Stimulated activated CD8-positive, alpha-beta memory T cell treated with anti-CD3 and anti-CD28 coated beads, Interleukin-12 subunit alpha, Interleukin-12 subunit beta, amount 100 ng/mL, for 4 hours (primary cell): ENCODE measurements at places on chromosomes 3 and 15.

GRCh38 chr3:11118181-11118682 lies 36.1 kb upstream of the HRH1 start:
- DNase-seq: no peak

DNA sequence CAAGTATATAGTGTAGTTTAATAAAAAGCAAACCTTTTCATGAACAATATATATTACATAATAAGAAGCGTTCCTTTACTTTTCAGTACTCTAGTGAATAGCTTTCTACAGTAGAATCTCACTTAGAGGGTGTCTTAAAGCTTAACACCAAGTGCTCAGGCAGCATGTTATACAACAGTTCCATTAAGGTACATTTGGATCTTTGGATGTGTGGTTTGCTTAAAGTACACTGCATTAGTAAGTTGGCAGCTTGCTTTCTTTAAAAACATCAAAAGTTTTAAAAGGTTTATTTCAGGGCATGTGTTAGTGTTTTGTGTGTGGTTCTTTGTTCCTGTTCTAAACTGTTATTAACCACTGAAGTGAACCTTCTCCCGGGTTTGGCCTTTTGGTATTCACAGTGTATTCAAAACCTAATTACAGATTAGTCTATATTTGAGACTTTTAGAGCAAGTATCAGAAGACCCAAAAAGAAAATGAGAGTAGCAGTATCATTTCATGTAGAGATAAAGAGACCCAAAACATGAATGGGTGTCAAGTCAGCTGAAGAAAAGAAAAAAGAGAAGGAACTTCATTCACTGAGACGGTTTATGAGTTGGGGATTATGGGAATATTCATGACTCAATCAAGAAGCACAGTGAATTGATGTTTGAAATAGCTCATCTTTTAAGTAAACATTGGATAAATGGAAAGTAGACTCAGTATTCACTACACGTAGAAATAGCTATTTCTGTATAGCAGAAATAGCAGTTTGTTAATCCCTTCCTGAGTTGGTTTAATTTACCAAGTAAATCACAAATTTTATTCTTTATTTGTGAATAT lies 93.9 kb downstream of the OPA1 start:
- DNase-seq: no peak

DNA sequence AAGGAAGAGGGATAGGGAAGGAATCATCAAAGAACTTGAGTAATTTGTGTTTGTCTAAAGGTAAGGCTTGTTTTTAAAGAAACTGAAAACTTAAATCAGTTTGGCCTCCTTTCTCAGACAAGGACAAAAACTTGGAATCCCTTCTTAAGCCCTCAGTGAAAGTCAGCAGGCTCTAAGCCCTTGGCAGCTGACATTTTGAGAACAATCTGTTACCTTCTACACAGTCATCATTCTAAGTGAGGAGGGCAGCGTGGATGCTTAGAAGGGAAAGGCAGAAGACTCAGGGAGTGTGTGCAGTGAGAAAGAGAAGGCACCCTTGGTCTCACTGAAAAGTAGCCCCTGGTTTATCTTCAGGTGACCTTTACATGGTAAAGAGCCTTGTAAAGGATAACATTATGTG lies 10.8 kb downstream of the HSPBAP1 start:
- DNase-seq: no peak

DNA sequence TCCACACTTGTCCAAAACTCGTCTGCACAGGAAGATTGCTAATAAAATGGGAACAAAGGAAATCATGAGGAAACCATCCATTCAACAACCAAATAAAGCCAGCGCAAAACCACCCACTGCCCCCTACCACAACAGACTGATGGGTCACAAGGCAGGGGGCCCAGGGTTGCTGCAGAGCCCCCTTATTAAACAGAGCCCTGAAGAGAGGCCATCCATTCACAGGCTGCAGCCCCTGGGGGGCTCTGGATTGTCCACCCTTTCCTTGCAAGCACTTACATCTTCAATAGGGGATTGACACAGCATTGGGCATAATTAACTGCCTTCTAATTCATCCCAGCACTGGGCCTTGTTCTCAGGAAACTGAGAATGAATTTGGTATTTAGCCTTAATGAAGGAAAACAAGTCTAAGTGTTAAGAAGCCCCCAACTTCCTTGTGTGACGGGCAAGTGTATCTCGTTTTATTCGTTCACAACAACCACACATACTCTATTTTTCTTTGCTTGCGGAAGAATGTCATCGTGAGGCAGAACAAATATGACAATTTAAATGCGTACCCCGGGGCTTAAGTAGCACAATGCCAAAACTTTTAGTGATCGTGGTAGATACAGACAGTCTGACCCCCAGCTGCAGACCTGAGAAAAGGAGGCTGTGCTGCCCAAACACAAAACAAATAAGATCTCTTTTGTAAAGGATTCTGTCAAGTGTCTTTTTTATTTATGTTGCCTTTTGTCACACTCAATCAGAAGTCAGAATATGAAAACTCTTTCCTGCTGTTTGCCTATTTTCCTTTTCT lies 144.0 kb downstream of the SEMA6D start:
- no peak for DNase-seq

DNA sequence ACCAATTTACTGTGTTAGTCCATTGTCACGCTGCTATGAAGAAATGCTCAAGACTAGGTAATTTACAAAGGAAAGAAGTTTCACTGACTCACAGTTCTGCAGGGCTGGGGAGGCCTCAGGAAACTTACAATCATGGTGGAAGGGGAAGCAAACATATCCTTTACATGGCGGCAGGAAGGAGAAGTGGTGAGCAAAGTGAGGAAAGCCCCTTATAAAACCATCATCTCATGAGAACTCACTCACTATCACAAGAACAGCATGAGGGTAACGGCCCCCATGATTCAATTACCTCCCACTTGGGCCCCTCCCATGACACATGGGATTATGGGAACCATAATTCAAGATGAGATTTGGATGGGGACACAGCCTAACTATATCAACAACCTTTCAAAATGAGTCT lies 20.2 kb downstream of the USF3 start:
- no peak for DNase-seq

- no peak for DNase-seq
Measured at GRCh38 chr3:37505415-37505814, 331.0 kb upstream of the LRRFIP2 start.

GRCh38 chr3:149820183-149820582 lies 7.2 kb downstream of the RNF13 start:
- no peak for DNase-seq

DNA sequence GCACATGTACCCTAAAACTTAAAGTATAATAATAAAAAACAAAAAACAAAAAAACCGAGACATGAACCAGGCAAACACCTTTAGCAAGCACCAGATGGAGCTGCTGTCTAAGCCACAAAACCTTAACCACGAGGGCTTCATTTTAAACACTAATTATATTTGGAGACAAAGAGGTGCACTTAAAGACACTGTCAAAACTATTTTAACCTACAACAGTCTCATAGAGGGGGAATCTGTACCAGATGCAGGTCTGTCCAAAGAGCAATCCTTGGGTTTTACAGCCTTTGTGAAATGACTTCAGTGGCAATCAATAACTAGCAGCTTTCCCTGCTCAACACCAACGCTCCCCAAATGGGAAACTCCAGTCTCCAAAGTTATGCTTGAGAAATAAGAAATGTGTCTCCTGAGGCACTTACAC lies 115.7 kb upstream of the TSPAN3 start:
- DNase-seq: no peak

DNA sequence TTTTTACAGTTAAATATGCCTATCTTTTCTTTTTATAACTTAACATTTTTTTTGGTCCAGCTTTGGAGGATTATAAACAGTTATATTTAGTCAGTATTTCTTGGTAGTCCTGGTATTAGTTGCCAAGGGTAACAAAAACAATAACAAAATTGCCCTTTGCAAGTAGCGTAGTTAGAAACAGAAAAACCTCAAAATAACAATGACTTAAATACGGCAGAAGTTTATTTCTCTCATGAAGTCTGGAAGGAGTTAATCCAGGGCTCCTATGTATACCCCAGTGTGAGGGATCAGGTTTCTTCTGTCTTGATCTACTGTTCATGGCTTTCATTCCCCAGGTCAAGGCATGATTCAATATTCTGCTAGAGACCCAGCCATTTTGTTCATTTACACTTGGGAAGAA lies 14.1 kb upstream of the MYH15 start:
- DNase-seq: no peak

GRCh38 chr3:103126115-103126514 lies 691.3 kb downstream of the ZPLD1 start:
- DNase-seq: no peak

DNA sequence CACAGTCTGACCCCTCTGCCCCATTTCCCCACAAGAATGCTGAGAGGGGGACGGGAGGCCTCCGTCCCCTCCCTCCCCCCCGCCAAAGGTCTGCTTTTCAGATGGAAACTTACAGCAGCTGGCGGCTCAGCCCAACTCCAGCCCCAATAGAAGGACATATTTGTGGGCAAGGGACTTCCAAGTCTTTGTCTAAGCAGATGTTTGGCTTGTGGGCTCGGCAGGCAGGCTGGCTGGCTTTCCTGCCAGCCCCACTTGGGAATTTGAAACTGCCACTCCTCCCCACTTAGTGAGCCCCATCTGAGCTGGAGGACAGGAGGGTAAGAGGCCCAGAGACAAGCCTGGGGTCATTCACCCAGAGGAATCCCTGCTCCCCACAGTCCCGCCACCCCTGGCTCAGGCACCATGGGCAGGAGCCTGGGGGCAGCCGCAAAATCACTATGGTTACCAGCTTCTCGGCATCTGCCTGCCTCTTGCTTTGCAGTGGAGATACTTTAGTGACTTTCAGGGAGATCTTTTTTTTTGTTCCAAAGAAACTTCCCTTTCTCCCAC lies 53.6 kb downstream of the LMCD1 start:
- no peak for DNase-seq

DNA sequence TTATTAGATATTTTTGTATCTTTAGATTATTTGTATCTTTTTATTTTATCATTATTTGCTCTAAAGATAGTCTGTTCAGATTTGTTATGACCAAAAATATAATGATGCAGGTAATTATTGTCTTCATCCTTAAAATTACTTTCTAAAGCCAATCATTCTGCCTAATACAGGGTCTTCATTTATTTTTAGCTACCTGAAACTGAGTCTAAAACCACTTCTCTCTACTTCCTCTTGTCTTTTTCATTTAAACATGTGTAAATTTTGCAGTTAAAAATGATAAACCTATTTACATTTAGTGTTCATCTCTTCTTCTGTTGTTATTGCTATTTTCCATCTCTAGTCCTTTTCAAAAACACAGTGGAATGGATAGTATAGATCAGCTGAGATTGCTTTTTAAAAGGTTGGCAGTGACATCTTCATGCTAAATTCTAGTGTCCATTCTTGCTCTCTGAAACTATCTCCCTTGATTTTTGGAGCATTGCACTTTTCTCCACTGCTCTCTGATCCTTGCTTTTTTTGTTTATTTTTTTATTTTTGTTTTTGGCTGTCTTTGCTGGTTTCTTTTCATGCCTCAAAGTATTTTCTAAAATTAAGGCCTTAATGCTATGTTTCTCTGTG lies 91.8 kb downstream of the UBE2E2 start:
- no peak for DNase-seq

GRCh38 chr3:99330281-99330680 lies 308.1 kb upstream of the COL8A1 start:
- DNase-seq: no peak

GRCh38 chr3:72658466-72659100 lies 189.7 kb downstream of the SHQ1 start:
- DNase-seq: no peak

GRCh38 chr3:127233371-127233770 lies 40.4 kb downstream of the PRR23E start:
- no peak for DNase-seq

GRCh38 chr3:125142420-125142778 lies 70.1 kb downstream of the SLC12A8 start:
- DNase-seq: no peak

DNA sequence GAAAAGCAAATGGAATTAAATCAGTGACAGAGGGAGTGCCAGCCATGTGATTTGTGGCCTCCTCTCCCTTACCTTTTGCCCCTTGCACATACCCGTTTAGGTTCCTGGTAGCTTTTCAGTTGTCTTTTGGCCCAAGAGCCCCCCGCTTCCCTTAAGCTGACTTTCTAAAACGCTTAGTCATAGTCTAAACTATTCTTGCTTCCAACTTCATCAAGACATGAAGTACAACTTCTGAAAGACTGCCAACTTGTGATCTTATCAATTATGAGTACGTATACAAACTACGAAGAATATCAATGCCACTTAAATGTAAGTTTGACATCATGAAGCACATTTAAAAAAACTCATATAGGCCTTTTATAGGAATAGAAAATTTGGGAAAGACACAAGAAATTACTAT lies 61.9 kb downstream of the EIF3J start:
- no peak for DNase-seq

- no peak for DNase-seq
Measured at GRCh38 chr15:42401544-42402454, 42.5 kb downstream of the CAPN3 start.

DNA sequence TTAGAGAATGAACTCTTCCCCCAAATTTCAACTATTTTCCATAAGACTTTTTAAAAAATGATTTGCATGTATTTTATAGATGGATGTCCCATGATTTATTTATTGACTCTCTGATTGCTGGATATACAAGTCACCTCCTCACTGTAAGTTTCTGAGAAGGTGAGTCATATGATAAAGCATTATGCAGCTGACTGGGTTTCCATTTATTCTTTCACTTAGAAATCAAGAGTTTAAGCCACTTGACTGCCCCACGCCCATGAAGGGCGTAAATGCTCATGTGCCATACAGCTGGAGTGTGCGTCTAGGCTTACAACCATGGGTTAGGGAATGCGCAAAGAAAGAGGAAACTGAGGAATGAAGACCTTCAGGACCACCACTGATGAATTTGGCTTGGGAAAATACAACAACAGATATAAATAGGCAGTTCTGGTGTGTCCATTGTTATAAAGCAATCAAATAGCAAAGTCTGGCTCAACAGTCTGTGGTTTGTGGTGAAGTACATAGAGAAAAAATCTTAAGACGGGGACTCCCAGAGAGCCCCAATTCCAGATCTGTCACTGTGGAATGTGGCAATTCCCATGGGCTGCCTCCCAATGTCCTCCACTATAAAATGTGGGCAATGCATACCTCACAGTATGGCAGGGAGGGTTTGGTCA lies 20.3 kb downstream of the SLCO2A1 start:
- DNase-seq: no peak

- DNase-seq: no peak
Measured at GRCh38 chr3:127373441-127374085, 85.7 kb upstream of the PRR20G start.

GRCh38 chr15:91515188-91515754 lies 338.2 kb upstream of the SLCO3A1 start:
- no peak for DNase-seq

DNA sequence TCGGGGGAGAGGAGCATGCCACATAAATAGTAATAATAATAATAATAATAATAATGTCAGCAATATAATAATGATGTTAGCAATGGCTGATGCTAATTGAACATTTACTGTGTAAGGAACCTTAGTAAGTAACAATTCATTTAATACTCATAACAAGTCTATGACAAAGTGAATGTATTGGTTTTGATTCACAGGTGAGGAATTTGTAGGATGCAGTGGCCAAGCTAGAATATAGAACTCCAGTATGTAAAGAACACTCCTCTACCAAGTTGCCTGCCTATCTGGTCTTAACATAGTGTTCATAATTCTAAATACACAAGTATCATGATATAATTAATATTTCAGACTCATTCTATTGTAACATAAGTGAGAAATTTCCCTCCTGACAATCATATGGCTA lies 1016.5 kb downstream of the ROBO1 start:
- DNase-seq: no peak

GRCh38 chr3:42183991-42184632 lies 81.9 kb downstream of the CCK start:
- no peak for DNase-seq
